ENCODE measurements at places on chromosomes 1 and 21.

DNA sequence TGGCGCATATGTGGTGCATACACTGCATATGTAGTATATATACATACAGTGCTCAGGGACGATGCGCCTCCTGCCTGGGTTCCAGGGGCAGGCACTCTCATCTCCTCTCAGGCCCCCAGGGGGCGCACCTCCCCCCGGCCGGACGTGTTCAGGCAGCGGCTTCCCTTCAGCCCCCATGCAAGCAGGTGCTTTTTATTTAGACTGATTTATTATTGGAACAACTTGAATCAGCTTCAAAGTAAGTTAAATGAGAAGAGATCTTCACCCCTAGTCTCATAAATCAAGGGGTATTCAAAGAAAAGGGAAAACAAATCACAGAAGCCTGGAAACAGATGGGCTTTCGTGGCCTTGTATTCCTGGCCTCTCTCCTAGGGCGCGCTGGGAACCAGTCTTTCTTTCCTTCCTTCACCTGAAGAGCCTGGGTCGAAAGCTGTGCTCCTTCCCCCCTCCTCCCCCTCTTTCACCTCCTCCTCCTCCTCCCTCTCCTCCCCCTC is 64.6 kb downstream of the UBIAD1 start:
- peak; percentile 71 for DNase-seq

DNA sequence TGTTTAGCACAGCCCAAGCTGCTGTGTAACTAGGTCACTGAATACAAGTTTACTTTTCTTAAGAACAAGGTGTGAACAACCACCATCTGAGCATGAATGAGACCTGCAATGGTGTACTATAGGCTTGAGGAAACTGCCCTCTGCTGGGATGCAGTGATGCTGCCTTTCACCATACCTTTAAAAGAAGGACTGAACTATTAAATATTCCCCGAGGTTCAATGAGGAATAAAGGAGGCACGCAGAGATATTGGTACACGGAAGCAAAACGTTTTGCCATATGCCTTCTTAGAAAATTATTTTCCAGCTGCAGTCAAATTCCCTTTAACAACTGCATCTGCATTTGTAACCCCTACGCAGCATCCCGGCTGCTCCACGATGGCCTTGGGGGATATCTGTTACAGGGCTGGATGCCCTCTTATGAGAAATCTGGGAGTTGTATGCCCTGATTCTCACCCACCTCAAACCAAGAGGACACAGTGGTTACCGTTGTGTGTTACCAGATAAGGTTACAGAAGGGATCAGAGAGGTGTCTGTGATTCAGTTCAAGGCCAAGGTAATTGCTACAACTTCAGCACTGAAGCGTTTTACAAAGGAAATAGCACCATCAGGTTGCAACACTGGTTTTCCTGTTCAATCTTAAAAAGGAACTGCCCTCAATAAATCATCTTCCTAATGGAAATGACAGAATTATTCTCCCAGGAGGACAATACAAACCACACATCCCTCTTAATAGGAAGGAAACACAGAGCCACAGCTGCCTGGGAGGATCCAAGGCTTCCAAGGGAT is 470.5 kb downstream of the LTN1 start:
- peak; percentile 2 for DNase-seq

DNA sequence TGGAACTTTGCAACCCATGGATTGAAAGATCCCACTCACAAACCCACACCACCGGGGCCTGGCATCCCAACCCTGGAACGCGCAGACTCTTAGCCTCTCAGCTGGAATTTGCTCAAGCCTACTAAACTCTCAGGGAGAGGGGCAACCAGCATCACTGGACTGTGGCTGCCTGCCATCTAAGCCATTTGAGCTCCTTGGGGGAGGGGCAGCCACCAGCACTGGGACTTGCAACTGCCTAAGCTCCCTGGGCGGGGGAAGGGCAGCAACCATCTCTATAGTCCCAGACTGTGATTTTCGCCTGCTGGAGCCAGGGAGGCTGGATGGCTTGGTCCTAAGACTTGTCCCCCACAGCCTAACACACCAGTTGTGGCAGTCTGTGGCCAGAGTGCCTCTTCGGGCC is 122.3 kb downstream of the SNX7 start:
- DNase-seq: no peak

GRCh38 chr1:6850537-6850936 is 65.3 kb downstream of the CAMTA1 start:
- DNase-seq: no peak

DNA sequence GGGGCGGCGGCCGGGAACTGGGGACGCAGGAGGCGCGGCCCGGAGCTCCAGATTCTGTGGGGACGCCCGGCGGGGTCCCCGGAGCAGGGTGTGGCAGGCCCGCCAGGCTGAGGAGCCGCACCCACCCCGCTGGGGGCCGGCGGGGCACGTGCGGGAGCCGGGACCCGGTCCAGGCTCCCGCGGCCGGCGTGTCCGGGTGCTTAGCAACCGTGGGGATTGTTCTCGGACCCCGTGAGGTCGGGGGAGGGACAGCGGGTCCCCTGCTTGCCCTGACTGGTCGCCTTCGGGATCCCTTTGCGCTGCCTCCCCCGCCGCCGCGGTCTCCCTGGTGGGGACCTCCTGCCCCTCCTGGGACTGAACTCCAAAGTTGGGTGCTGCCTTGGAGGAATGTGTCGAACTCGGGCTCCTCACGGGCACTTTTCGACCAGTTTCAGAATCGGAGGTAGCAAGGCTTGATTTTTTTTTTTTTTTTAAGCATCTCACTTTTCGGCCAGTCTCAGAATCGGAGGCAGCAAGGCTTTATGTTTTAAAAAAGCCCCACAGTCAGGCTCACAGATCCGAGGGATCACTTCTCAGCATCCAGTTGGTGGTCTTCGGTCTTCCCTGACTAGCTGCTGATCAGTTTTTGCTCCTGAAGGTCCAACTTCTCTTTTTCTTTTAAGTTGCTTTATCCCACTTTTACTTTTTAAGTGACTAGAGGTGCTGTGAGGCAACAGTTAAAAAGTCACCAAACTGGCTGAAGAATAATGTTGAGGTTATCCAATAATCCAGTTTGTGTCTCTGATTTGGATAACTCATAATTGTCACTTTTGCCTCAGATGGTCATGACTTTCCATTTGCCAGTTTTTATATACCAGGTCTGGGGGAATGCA is 648 bp downstream of the FAM76A start:
- DNase-seq: no peak

DNA sequence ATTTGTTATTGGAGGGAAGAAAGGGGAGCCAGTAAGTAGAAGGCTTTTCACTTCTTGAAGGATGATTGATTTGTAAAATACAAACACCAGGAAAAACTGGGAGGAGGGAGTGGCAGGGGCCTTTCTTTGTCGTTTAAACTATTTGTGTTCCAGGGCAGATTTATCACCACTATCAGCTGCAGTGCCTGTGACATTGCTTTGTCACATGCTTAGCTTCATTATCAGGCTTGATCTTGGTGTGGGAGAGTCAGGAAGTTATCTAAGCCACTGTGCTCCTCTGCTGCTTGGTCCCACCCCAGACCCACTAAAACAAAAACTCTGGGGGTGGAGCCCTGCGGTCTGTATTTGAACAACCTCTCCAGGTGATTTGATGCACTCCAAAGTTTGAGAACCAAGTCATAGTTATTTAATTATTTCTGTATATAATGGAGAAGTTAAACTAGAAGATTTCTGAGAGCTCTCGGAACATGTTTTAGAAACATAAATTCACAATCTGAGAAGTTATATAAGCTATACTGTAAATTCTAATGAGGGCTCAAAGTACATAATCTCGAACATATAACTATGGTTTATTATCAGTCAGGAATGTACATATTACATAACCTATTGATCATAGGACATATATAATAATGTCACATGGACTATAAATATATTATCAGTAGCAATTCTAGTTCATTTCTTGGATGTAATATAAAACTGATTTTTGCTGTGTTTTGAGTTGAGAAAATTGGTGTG is 87.9 kb downstream of the CDC14A start:
- peak; percentile 71 for DNase-seq

DNA sequence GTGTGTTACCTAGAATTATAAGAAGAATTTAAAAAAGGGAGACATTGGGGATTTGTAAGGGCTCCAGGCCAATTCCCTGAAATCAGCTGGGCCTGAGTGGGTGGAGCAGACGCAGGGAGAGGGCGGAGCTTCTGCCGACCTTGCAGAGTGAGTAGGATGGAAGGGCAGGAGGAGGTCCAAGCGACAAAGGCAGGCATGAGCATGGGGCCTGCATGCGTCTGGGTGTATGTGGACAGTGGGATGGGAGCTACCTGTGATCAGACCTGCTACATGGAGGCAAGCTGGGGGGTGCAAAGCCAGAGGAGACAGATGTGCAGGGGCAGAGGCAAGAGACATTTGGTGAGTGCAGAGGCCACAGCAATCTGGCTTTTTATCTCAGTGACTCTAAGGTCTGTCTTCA is 105.3 kb upstream of the OLIG2 start:
- no peak for DNase-seq

GRCh38 chr1:110627764-110628163 is 21.6 kb upstream of the KCNA2 start:
- DNase-seq: peak; percentile 20

GRCh38 chr1:47796626-47797025 is 200.6 kb downstream of the TRABD2B start:
- DNase-seq: no peak

- DNase-seq: no peak
Measured at GRCh38 chr1:30514945-30515344, 208.4 kb downstream of the MATN1 start.

- no peak for DNase-seq
Measured at GRCh38 chr1:200676829-200677228, 7.1 kb upstream of the DDX59 start.

GRCh38 chr21:38756746-38757145 is 49.0 kb upstream of the ETS2 start:
- DNase-seq: no peak

DNA sequence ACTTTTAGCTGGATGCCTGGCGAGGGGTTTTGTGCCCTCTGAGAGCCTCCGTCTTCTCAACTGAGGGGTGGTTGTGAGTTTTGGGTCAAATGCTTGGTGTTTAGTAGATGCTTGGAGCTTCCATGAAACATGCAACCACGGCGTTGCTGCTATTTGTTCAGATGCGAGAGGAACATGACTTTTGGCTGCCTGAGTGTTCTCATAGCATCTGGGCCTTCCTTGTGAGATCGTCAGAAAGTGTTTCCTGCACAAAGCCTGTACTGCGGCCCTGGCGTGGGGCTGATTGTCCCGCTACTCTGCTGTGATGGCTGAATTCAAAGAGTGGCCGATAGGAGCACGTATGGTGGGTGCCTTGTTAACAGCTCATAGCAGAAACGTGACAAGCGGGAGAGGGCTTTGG is 69.8 kb upstream of the FAM3B start:
- no peak for DNase-seq

DNA sequence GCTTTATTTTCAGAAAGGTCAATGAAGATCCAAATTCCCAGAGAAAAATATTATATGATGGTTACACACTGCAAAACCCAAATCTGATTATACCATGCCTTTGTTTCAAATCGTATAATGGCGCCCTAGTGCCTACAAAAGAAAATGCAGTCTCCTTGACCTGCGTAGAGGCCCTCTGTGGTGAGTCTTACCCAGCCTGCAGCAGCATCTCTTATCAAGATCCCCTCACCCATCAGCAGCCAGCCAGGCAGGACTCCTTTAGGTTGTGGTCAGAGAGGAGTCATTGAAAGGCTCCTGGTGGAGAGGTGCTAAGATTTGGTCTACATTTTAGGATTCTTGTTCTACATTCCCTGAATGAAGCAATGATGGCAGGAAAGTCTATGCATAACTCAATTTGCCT is 23.7 kb upstream of the DAB1 start:
- no peak for DNase-seq

DNA sequence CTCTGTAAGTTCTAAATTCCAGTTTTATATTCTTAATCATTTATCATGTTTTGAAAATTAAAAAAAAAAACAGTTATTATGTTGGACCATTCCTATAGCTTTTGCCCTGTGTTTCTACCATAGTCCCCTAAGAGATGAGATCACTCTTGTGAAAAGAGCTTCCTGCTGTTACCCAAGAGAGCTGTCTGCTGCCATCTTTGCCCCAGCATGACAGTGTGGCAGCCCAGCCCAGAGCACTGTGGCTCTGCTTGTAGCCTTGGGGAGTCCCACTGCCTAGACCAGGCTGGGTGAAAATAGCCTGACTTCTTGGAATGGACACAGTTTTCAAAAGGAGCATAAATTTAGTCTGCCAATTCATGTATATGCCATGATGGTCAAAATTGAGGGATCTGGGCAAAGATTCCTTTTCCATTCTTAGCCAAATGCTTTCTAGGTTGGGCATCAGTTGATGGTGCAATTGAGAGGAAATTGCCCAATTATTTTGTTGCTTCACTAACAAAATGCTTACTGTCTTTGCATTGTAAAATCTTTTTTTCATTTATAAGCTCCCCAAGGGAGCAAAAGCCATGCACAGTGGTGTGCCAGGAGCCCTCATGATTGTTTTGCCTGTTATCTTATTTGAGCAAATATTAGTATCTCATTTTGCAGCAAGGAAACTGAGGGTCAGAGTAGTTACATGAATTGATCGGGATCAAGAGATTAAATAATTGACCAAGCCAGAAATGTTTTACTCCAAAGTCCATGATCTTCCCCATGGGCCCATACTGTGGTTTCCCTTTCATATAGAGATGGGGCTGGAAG is 72.8 kb downstream of the ETS2 start:
- DNase-seq: no peak

DNA sequence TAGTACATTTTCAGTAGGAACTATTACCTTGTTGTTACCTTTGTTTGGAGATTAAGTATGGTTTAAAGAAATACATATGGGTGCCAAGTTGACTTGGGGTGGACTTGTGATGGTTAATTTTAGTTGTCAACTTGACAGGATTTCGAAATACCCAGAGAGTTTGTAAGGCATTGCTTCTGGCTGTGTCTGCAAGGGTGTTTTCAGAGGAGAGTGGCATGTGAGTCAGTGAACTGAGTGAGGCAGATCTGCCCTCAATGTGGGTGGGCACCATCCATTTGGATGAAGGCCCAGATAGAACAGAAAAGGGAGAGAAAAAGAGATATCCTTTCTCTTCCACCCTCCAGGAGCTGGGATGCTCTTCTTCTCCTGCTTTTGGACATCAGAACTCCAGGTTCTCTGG is 315.5 kb downstream of the GPATCH2 start:
- no peak for DNase-seq

GRCh38 chr21:38077569-38077968 is 161.3 kb upstream of the KCNJ6 start:
- no peak for DNase-seq

- no peak for DNase-seq
Measured at GRCh38 chr1:167983797-167984420, 47.0 kb upstream of the MPC2 start.

GRCh38 chr1:208219098-208219658 is 25.0 kb downstream of the PLXNA2 start:
- no peak for DNase-seq

GRCh38 chr1:223737342-223737741 is 25.0 kb downstream of the CAPN2 start:
- DNase-seq: no peak

GRCh38 chr1:43453442-43454269 is at the start of gene HYI:
TSS of gene HYI (minus strand) at chr1:43453931. CDS start at chr1:43453793, 138 bp downstream.
- DNase-seq: no peak
